ENCODE measurements at places on chromosomes 3 and 15.
A peak's percentile ranks its signal among the peaks of the same experiment; 100 is the strongest.

- DNase-seq = no peak
Observed at GRCh38 chr15:61921093-61921492, 139.2 kb downstream of the VPS13C start.

GRCh38 chr3:63951492-63952247 lies 39.5 kb upstream of the SCAANT1 start:
- DNase-seq = no peak

- DNase-seq = no peak
Observed at GRCh38 chr15:60095711-60096110, 91.6 kb downstream of the FOXB1 start.

DNA sequence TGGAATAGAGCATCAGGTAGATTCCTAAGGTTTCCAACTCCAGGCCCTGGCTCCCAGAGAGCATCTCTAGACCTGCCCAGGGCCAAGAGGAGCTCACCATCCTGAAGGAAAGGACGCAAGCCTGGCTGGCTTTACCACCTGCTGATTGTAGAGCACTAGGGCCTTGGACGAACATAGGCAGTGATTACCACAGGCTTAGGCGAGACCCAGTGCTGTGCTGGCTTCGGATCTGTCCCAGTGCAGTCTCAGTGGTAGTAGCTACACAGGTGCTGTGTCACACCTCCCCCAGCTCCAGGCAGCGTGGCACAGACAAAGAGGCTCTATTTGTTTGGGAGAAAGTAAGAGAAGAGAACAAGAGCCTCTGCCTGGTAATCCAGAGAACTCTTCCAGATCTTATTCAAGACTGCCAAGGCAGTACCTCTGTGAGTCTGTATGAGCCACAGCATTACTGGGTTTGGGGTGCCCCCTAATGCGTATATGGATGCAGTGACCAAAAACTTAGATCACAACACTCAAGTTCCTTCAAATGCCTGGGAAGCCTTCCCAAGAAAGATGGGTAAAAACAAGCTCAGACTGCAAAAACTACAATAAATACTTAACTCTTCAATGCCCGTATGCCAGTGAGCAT lies 25.4 kb downstream of the ISG20 start:
- DNase-seq = no peak

DNA sequence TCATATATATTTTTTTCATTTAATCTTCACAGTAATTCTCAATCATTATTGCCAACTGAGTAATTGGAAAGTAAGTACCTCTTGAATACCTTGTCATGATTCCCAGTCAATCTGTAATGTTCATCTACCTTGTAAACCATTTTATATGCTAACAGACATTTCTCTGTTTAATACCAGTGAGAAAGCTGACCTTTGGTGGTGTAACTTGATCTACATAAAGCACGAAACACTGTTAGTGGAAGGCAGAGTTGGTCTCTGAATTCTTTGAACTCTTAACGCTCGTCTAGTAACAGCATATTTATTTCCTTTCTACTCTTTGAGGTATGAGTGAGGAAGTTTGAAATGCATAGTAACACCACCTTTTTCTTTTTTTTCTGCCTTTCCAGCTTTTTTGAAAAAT lies 59.5 kb downstream of the SLC25A26 start:
- DNase-seq = no peak

DNA sequence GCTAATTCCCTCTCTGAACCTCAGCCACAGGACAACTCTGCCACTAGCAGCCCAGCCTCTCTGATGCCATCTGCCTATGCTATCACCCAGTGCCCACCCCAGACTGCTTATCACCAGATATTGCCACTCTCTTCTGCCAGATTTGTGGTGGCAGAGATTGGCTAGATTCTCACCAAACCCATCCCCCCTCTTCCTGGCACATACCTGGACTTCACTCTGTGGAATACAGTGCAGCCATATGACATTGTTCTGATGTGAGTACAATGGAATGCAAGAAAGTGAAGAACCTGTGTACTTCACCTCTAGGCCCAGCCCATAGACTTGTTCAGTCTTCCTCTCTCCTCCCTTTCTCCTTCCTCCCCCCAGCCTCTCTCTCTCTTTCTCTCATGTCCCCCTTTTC lies 46.9 kb upstream of the NTRK3 start:
- DNase-seq = no peak

DNA sequence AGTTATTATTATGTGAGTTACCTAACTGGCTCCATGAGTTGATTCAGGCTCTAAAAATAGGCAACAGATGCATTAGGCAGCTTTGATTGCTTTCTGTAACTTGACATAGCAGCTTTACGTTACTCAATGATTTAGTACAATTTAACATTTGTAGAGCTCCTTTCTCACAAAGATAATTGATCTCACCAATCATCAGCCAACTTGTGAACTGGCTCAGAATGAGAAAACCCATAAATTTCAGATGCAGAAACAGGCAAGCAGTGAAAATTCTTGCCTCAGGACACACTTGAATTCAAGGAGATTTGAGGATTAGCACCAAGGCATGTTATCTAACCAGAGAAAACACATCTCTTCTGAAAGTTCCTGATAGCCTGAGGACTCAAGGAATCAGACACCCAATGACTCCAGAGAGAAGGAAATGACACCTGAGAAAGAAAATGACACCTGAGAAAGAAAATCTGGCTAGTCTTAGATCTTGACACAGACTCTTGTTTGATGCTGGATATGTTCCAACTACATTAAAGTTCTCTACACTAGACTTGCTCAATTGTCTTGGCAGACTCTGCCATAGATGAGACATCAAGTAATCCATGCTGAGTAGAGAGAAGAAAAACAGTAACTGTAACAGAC lies 315.1 kb upstream of the CBLB start:
- peak; percentile 8 for DNase-seq

GRCh38 chr3:28924744-28925360 lies 356.0 kb upstream of the RBMS3 start:
- DNase-seq = peak; percentile 11

- no peak for DNase-seq
Observed at GRCh38 chr15:80242802-80243201, 9.2 kb downstream of the CTXND1 start.

DNA sequence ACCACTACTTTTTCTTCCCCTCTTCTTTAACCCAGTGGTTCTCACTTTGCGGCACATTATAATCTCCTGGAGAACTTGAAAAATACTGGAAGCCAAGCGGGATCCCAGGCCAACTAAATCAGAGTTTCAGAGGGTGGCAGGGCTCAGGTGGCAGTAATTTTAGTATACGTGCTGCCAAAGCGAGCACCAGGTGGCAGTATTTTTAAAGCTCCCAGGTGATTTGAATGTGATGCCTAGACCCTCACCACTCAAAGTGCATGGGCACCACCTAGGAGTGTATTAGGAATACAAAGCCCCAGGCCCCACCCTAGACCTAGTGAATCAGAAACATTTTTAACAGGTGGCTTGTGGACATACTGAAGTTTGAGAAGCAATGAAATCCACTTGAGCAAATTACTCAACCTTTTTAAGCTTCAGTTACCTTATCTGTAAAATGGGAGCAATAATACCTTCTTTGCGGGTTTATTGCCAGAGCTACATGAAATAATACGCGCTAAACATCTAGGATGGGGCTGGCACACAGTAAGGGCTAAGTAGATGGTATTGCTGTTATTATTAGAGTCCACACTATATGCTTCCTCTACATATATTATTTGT lies 8.3 kb downstream of the B3GALNT1 start:
- DNase-seq = no peak

- no peak for DNase-seq
Observed at GRCh38 chr3:107133891-107134290, 243.3 kb upstream of the CCDC54 start.

GRCh38 chr15:36389107-36389506 lies 190.3 kb upstream of the CDIN1 start:
- DNase-seq = no peak

DNA sequence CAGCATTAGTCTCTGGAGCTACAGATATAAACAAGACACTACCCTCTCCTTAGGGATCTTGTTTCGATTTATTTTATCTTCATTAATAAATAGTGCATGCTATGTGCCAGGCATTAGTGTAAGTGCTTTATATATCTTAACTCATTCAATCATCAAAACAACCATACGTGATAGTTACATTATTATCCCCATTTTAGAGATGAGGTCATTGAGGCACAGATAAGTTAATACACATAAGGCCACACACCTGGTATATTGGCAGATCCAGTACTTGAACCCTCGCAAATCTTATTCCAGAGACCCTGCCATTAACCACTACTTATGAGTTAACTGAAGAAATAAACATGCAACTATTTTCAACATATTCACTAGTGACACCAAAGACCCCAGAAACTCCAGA lies 25.7 kb upstream of the NR2F2 start:
- DNase-seq = no peak

- DNase-seq = peak; percentile 21
Observed at GRCh38 chr3:134711284-134711683, 60.5 kb upstream of the KY start.

DNA sequence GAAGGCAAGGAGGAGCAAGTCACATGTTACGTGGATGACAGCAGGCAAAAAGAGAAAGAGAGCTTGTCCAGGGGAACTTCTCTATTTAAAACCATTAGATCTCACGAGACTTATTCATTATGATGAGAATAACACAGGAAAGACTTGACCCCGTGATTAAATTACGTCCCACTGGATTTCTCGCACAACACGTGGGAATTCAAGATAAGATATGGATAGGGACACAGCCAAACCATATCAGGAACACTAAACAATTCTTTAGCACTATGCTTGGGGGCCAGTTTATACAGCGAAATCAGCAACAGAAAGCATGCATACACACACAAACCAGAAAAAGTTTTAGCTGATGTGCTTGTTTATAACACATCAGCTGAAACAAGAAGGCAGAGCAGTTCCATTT lies 704.2 kb downstream of the OTOL1 start:
- no peak for DNase-seq

- DNase-seq = no peak
Observed at GRCh38 chr3:58792921-58793451, 126.4 kb upstream of the FAM3D start.

GRCh38 chr15:69593981-69594966 lies 141.7 kb downstream of the RPLP1 start:
- peak; percentile 56 for DNase-seq

GRCh38 chr15:64923546-64923945 lies 11.8 kb downstream of the ANKDD1A start:
- DNase-seq = no peak

DNA sequence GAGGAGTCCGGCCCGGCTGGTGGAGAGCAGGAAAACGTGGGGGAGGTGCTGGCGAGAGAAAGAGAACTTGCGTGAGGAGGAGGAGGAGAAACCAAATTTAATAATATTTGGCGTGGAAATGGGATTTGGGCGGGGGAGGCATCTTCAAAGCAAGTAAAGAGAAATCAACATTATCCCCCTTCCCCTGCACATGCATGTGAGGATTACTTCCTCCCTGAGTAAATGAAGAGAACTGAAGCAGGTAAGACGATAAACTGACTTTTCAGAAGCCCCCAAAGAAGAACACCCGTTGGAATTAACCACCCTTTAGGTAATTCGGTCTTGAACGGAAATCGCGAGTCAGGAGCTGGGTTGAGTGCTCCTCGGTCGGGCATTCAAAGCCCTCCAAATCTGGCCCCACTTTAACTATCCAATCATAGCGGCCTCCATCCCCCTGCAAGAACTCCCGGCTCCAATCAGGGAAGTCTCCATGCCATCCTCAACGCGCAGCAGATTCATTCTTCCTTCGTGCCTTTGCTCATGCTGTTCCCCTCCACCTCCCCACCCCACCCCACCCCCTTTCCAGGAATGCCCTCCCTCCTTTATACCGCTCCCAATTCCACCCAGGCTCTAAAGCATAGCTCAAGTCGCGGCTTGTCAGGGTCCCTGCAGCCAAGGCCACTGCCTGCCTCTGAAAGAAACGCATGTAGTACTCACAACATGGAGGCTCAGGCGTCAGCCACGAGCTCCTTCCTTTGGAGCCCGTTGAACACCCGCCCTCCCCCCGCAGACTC lies 545 bp upstream of the RFX7 start:
- peak; percentile 67 for DNase-seq

DNA sequence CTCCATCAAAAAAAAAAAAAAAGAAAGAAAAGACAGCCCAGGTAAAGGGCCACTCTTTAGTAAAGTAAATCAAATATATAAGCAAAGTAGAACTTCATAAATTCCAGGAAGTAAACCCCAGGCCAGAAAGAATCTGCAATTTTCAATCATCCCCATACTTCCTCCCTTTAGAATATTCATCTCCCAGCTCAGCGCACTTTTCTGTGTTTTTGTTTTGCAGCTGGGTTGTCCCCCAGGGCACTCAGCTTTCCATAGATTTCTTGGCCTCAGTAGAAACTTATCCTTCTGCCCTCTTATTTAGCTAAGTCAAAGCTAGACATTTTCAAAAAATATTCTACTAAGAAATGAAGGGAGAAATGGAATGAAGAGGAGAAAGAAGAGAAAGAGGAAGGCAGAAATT lies 24.0 kb upstream of the SPRED1 start:
- DNase-seq = no peak
